ENCODE measurements at places on chromosomes 3 and 15.

DNA sequence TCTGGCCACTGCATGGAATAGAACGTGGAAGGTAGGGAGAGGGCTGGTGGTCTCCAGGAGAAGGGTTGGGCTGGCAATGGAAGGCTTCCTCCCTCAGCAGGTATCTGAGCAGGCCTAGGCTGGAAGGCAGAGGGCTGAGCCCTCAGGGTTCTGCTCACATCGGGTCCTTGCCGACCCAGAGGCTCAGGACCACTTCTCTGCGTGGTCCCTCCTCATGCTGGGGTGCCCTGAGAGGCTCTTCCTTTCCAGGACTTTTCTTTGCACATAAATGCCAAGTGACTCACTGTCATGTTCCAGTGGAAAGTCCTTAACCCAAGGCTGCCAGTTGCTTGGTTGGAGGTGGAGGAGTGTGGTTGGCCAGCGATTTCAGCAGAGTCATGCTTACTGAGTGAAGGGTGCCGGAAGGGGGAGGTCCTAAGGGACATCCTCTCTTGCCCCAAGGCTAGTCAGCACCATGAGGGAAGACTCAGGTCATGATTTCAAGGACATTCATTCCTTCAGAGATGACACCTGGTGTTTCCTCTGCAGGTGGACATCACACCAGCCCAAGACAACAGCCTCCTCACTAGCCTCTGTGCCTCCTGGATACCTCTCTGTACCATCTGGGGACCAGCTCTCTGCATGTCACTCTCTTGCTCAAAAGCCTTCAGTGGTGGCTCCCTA is 8.2 kb downstream of the SLC6A6 start:
- no peaks in the 10 kb centered on the region for H3K27me3 ChIP-seq
- no peak for DNase-seq
- H3K4me3 ChIP-seq, result no peak overlapping the region
- H3K36me3 ChIP-seq, result peaks cover 42% of the 10 kb centered on the region

GRCh38 chr15:92510163-92510882 is 116.6 kb downstream of the ST8SIA2 start:
- no peak overlapping the region for H3K4me3 ChIP-seq
- H3K4me1 ChIP-seq, result no peaks in the 10 kb centered on the region
- H3K27ac ChIP-seq, result no peak overlapping the region
- H3K27me3 ChIP-seq, result peaks cover 41% of the 10 kb centered on the region
- H3K36me3 ChIP-seq, result no peaks in the 10 kb centered on the region
- DNase-seq, result no peak

DNA sequence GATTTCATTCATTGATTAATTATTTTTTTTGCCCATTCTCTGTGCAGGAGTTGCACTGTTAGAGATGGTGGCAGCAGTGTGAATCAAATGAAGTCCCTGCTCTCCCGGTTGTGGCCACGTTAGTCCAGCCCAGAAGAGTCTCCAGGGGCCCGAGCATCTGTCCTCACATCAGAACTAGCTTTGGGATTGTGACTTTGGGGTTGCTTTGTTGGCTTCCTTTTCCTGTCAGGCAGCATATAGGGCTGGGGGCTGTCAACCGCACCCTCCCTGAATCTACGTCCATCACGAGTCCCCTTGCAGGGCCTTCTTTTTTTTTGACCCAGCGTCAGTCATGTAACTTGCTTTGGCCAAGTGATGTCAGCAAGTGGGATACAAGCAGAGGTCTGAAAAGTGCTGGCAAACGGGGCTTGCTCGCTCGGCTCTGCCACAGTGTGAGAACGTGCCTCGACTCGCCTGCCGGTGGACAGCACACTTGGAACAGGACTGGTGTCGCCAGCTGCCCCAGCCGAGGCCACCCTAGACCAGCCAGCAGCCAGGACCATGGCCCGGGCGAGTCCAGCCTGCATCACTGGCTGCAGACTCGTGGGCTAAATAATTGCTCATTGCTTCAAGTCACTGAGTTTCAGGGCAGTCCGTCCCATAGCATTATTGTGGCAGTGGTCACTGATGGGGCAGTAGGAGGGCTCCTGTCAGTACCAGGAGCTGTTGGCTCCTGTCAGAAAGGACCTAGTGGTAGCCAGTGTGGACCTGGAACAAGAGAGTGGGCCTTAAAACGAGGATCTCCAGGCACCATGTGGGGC is 151.6 kb upstream of the MEF2A start:
- no peak for DNase-seq
- no peaks in the 10 kb centered on the region for H3K27me3 ChIP-seq
- H3K4me3 ChIP-seq, result no peak overlapping the region
- no peak overlapping the region for H3K27ac ChIP-seq
- H3K36me3 ChIP-seq, result peaks cover 2% of the 10 kb centered on the region
- no peaks in the 10 kb centered on the region for H3K4me1 ChIP-seq

- no peak for DNase-seq
- no peak overlapping the region for H3K4me3 ChIP-seq
- H3K27me3 ChIP-seq, result no peaks in the 10 kb centered on the region
- H3K4me1 ChIP-seq, result peaks cover 28% of the 10 kb centered on the region
These were observed 370.5 kb downstream of the RORA start for GRCh38 chr15:60858511-60859070.

DNA sequence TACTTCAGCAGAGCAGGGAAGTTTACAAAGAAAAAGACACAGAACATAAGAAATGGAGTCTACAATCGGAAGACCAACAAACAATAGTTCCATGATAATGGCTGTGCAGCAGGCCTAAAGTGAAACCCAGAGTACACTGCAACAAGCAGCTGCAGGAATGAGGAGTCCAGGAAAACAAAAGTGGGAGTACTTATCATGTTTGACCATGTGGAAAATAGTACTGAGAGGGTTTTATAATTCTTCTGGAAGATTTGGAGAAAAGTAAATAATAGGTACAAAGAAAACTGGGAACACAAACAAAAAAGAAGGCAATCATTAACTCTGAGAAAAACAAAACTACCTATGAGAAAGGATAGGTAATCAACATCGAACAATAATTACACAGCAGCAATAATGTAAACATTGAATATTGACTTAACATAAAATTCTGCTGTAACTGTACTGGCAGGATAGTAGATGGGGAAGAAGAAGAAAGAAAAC is 87.5 kb downstream of the NEK10 start:
- no peak overlapping the region for H3K27ac ChIP-seq
- no peaks in the 10 kb centered on the region for H3K4me1 ChIP-seq
- no peak overlapping the region for H3K4me3 ChIP-seq
- no peak for DNase-seq

DNA sequence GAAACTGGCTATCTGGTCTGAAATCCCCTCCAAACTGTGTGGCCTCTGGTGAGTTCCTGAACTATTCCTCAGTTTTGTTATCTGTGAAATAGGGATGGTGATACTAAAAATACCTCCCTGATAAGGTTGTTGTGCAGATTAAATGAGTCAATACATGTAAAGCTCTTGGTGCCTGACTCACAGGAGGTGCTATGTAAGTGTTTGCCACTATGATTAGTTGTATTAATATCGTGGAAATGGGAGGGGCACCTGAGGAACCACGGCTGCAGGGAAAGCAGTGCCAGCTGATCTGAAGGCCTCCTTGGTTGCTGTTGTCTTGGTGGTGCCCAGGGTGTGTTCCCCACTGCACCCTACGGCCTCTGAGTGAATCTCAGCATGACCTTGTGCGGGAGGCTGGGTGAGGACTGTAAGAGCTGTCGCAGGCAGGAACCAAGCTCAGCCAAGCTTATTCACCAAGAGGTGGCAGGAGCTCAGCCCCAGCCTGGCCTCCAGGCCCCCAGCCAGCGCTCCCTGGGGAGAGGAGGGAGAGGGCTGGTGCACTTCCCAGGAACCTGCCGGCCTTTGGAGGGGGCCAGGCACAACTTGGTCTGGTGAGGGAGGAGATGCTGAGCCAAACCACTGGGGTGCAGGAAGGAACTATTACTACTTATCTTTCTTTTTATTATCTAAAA is 44.8 kb upstream of the CCDC174 start:
- no peaks in the 10 kb centered on the region for H3K4me1 ChIP-seq
- H3K27ac ChIP-seq, result no peak overlapping the region
- H3K27me3 ChIP-seq, result peaks cover 45% of the 10 kb centered on the region
- no peak for DNase-seq
- no peak overlapping the region for H3K4me3 ChIP-seq

DNA sequence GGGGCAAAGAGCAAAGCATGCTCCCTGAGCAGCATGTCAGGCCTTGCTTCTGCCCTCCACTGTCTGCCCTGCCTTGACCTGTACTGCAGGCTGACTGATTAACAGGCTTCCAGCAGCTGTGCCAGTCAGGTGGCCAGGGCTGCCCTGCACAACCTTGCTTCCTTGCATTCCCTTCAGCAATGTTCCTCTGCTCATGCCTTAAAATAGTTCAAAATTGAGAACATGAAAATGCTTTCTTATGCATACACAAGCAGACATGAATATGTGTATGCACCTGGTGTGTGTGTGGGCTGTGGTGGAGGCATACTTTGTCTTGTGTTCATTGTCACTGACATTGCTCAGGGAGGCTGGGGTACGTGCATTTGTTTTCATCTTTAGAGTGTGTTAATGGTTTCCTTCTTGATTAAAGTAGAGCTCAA is 1.2 kb upstream of the SLC22A13 start:
- no peak for DNase-seq
- H3K36me3 ChIP-seq, result no peaks in the 10 kb centered on the region
- no peaks in the 10 kb centered on the region for H3K27me3 ChIP-seq
- H3K4me3 ChIP-seq, result no peak overlapping the region
- H3K4me1 ChIP-seq, result peaks cover 12% of the 10 kb centered on the region

- no peaks in the 10 kb centered on the region for H3K36me3 ChIP-seq
- H3K27ac ChIP-seq, result no peak overlapping the region
- H3K27me3 ChIP-seq, result peaks cover 5% of the 10 kb centered on the region
- DNase-seq, result no peak
These were observed 35.7 kb downstream of the TRPM1 start for GRCh38 chr15:31065824-31066223.

DNA sequence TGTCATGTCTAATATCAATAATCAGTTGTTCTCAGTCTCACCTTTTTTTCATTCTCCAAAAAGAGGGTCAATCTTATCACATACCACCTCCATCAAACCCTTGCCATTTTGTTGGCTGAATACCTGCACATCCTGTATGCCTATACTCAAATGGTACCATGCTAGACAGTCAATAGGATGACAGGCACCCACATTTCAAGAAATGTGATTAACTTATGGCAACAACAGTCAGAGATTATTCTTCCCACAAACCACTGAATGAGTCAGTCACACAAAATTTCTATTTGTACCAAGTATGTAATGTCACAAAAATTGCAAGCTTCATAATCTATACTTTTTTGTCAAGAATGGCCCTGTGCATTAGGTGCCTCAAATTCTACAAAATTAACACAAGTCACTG is 5.1 kb upstream of the SLC27A2 start:
- no peak overlapping the region for H3K4me3 ChIP-seq
- no peaks in the 10 kb centered on the region for H3K4me1 ChIP-seq
- DNase-seq, result no peak
- H3K36me3 ChIP-seq, result peaks cover 3% of the 10 kb centered on the region

DNA sequence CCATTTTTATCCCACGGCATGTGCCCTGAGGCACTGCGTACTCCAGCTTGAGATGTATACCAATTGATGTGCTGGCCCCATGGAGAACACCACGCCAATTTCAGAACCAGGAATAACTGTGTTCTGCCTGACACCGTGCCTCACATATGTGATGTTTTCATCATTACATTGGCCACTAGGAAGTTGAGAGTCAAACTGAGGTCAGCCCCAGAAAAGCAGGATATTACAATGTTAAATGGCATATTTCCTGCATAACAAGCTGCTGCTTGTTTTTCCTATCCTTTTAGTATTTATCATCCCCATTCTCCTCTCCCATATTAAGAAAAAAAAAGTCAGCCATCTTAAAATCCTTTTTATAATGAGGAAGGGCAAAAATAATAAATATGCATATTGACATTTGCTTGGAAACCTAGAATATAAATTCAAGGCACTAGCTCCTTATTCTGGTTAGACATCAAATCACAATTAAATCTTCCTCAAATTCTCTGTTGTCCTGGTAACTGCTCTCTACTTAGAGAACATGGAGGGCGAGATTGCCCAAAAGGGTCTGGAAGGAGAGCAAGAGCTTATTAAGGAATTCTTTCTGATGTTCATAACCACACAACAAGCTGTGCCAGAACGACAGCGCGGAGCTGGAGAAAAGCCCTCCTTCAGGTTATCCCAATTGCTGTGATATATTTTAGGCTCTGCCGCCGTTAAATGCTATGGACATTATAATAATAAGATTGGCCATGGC is 112.6 kb downstream of the UACA start:
- peaks cover 16% of the 10 kb centered on the region for H3K27me3 ChIP-seq
- DNase-seq, result no peak
- no peaks in the 10 kb centered on the region for H3K4me1 ChIP-seq
- H3K4me3 ChIP-seq, result no peak overlapping the region
- H3K27ac ChIP-seq, result no peak overlapping the region

GRCh38 chr3:162769564-162769963 is 1273.0 kb downstream of the OTOL1 start:
- H3K4me3 ChIP-seq, result no peak overlapping the region
- no peaks in the 10 kb centered on the region for H3K4me1 ChIP-seq
- no peak overlapping the region for H3K27ac ChIP-seq
- no peaks in the 10 kb centered on the region for H3K27me3 ChIP-seq
- H3K36me3 ChIP-seq, result no peaks in the 10 kb centered on the region
- DNase-seq, result no peak

DNA sequence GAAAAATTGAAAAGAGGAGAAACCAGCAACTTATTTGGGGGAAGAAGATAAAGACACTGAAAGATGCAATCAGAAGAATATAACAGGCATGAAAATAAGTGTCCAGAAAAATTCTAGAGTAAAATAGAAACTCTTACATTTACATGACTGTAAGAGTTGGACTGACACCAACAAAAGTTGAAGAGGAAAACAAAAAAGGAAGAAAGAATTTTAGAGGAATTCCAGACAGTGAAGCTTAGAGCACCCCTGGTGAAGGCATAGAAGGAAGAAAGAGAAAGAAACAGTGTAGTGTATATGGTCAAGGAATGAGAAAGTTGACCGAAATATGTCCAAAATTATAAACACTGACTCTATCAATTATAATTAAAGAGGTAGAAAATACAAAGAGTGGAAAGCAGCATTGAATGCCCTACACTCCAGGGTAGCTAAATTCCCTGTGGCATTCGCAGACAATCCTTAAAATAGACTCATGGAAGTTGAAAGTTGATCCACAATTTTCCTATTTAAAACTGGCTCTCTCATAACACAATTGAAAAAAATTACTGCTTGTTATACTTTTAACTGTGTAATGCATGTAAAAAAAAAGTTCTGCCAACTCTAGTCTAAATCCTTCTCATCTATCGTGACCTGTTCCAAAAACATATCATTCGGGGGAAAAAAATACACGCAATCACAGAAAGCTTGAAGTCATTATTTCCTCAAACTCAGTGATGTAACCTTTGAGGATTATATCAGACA is 102.6 kb upstream of the ABI3BP start:
- no peak overlapping the region for H3K27ac ChIP-seq
- DNase-seq, result no peak
- peaks cover 31% of the 10 kb centered on the region for H3K27me3 ChIP-seq
- no peaks in the 10 kb centered on the region for H3K4me1 ChIP-seq
- H3K4me3 ChIP-seq, result no peak overlapping the region
- no peaks in the 10 kb centered on the region for H3K36me3 ChIP-seq

- H3K4me1 ChIP-seq, result peaks cover 2% of the 10 kb centered on the region
- no peak for DNase-seq
- H3K36me3 ChIP-seq, result no peaks in the 10 kb centered on the region
- H3K27ac ChIP-seq, result no peak overlapping the region
These were observed 293.8 kb downstream of the MEX3B start for GRCh38 chr15:81751816-81752545.

- H3K4me1 ChIP-seq, result no peaks in the 10 kb centered on the region
- H3K27me3 ChIP-seq, result no peaks in the 10 kb centered on the region
- peaks cover 11% of the 10 kb centered on the region for H3K36me3 ChIP-seq
- peak overlapping the region; percentile 66 for H3K27ac ChIP-seq
- DNase-seq, result no peak
These were observed 21.5 kb downstream of the SRPRB start for GRCh38 chr3:133827136-133827535.
